ENCODE measurements at places on chromosomes 11 and 22.
A peak's percentile ranks its signal among the peaks of the same experiment; 100 is the strongest.

DNA sequence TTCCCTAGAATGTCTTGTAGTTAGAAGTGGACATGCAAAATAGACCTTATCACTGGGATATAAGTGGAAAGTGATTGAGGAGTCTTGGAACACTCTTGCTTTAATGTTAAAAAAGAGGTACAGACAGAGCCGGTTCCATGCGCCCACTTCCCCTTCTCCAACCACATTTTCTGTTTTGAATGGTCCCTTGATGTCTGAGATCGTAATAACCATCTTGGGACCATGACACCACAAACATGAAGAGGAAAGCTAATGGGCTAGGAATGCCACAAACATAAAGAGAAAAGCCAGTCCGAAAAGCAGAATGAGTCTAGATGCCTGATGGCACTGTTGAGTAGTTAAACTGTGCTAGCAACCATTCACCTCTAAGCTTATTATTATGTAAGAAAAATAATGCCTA is 54.8 kb upstream of the SPON1 start:
- DNase-seq = no peak

- no peak for DNase-seq
These were observed 607 bp downstream of the MRPL11 start for GRCh38 chr11:66437979-66438503.

DNA sequence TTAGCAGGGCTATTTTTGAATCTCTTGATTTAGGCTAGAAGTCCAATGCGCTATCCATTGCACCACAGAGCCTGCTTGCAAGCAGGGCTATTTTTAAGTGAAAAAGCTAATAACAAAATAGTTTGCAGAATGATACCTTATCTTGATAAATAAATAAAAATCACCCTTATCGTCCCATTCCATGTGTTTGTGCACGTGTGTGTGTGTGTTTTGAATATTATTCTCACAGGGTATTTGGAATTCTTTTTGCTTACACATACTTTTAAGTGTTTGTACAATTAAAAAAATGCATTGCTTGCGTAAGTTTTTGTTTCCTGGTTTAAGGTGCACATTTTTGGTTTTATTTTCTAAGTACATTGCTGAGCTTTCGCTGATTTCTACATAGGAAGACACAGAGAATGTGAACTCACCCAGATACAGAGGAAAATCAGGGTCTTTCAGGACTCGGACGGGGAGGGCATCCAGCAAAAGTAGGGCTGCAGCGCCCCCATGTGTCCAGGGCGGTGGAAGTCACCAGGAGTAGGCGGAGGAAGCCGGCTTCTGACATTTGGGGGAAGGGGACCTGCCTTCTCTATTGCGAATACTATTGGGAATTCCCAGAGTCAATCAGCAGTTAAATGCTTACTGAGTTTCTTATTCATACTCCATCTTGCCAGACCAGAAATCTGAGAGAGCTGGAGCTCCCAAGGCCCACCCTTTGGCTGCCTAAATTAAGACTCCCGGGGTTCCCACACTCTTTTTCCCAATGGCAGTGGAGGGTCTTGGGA is 27.3 kb downstream of the SLC1A2 start:
- peak; percentile 59 for DNase-seq

DNA sequence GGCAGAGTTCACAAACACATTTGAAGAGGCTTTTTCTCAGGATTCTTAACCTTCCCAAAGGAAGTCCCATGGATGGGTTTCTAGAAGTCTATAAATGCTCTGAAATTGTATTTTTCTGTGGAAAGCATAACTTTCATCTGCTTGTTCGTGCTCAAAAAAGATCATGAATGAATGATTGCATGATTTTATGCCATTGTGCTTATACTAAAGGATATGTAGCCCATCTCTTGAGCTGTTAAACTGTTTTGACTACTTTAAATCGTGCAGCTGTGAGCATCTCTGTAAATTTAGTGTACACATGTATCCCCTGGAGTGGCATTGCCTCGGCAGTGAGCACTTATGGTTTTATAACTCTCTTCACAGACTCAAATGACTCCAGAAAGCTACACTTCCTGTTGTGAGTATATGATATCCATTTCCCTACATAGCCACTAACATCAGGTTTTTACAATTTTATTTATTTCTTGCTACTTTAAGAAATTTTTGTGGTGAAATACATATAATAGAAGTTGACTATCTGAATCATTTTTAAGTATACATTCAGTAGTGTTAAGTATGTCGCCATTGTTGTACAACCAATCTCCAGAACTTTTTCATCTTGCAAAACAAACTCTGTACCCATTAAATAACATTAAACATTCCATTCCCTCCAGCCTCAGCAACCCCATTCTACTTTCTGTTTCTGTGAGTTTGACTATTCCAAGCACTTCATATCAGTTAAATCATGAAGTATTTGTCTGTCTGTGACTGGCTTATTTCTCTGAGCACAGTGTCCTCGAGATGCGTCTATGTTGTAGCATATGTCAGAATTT is 8.0 kb downstream of the NEAT1 start:
- no peak for DNase-seq

DNA sequence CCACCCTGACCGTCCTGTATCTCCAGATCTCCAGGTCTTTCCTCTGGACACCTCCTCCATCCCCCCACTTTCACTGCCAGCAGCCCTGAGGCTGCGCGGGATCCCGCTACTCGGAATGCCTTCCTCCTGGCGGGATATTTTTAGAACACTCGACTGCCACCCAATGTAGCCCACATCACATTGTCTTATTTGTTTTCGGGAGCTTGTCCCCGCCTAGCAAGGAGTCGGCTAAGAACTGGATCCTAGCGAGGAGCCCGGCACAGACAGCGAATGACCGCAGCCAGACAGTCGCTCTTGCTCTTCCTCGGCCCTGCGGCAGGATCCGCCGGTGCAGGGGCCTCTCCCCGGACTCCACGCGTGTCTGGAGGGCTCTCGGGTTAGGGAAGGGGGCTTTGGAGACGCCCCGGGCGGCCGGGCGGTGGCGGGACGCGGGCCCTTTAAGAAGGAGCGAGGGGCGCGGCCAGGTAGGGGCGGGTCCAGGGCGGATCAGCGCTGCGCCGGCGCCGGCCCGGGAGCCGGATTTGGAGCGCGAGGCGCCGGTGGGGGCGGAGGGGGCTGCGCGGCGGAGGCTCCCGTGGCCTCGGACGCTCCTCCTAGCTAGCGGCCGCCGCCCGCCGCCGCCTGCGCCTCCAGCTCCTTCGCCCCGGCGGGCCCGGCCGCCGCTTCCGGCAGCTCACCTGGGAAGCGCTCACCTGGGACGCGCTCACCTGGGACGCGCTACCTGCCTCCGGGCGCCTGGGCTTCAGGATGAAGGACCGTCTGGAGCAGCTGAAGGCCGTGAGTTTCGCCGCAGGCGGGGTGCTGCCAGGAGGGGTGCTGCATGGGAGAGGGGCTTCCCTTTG is at the start of gene STX3:
TSS of gene STX3 (plus strand) at position 518 of the 842 bp plus-strand sequence. CDS start at position 748, 230 bp downstream.
- no peak for DNase-seq

GRCh38 chr22:21984793-21985192 is 2.2 kb upstream of the TOP3B start:
- DNase-seq = no peak

DNA sequence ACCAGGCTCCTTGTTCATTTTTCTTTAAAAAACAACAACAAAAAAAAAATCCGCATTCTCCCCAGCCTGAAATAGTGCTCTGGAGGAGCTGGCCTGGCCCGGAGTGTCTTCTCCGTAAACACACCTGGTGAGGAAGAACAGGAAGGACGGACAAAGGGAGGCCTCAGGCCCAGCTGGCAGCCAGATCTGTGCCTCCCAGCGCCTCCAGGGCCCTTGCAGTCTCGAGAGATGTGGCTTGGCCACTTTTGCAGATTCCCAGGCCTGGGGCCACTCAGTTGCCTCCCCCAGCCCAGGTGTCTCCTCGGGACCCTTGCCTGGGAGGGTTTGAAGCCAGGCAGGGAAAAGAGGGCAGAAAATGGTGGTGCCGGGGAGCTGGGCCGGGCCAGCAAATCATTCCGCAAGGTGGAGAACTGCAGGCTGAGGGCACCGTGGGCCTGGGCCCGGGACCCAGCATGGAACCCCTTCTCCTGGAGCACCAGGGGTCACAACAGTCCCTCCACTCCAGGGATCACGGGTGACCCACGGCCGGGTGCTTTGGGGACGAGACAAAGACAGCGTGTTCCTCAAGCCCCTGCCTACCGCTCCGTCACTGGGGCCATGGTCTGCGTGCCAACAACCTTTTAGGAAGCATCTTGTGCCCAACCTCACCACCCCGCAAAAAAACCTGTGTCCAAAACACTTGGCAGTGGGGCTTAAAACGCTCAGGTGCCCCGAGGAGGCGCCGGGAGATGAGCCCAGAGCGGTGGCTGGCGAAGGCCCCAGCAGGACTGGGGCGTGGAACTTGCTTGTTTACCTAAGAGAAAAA is 67.1 kb upstream of the WNT7B start:
- no peak for DNase-seq

DNA sequence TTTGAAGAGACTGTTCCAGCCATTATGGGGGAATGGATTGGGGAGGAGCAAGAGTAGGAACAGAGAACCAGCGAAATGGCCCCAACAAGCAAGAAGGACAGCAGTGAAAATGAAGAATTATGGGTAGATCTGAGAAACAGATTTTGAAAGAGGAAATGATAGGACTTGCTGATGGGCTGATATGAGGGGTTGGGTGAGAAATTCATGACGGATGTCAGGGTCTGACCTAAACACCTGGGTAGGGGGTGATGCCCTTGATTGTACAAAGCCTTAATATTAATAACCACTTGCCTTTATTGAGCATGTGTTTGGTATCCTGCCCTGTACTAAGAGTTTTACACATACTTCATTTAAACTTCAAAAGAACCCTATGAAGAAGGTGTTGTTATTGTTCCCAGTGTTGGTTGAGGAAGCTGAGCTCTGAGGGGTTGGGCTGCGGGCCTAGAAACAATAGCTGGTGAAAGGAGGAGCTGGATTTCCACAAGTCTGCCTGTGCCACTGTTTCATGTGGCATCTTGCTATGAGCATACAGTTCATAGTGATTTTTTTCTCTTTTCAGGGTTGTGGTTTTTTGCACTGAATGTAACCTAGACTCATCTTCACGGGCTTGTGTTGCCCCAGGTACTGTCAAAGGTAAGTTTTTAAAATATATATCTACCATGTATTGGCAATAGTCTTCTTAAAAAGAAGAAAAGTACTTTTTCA is 61.1 kb upstream of the TNRC6B start:
- DNase-seq = no peak

DNA sequence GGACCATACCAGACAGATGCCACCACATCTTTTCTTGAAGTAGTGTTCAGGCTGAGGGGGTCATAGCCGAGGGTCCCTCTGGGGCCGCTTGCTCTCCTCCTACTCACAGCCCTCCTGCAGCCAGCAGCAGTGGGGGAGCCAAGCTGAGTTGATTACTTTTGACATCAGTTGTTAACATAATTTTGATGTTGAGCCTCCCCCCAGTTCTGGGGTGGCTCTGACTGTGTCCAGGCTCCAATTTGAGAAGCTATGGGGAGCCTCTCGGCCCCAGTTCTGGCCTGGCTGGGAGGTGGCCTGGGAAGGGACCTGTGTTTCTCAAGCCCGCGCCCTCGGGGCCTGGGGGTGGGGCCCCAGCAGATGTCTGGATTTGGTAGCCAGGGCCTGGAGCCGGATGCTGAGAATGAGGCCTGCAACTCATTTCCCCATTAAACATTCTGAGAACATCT is 47.9 kb downstream of the KCNQ1OT1 start:
- no peak for DNase-seq

DNA sequence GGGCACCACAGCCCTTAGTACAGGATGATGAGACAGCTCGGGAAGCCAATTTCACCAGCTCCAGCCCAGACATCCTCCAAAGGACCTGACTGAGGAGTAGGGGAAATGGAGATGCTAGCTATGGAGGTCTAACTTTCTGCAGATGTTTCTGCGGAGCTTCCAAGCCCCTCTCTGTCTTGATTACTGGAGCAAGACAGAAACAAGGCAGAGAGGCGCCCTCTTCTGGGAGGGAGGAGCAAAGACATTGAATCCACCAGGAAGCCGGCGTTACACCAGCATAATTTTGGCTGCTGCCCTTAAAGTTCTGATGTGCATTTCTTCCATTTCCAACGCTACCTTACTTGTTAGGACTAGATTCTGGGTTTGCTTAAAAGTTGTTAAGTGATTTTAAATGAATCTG is 107.3 kb upstream of the HSD17B12 start:
- DNase-seq = no peak

DNA sequence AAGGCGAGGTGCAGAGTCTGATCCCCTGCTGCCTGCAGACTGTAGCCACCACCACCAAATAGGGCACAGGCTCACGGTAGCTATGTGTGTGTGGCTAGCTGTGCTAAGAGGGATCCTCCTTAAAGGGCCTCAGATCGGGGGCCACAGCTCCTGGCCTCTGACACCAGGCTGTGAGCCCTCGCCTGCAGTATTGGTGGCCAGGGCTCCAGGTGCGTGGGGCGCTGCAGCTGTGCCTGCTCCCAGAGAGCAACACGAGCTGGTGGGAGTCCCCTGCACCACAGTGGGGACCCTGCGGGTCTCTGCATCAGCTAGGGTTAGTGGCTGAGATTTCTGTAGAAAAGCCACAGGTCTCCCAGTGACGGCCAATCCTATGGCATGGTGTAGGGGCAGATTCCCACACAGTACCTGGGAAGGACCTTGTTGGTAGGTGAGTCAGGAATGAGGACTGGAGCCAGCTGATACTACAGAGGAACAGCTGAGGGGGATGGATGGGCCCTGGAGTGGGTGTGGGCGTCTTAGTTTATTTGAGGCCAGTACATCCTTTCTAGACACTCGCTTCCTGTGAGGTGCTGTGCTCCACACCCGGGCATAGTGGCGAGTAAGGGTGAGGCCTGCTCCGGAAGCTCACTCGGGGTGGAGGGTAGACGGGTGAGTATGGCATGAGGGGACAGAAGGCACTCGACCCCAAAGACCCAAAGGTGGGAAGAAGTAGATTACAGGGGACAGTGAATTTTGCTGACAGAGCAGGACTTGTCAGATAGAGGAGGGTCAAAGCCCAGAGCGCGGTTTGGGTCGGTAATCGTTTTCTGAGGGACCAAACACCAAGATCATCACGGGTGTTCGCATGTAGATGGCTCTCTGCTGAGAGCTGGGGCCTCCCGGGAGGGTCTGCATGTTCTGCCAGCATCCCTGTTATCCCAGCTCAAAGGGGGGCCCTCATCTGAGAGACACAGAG is 212.5 kb downstream of the TBC1D22A start:
- DNase-seq = no peak

GRCh38 chr11:105227363-105227762 is 87.8 kb upstream of the CARD18 start:
- no peak for DNase-seq

DNA sequence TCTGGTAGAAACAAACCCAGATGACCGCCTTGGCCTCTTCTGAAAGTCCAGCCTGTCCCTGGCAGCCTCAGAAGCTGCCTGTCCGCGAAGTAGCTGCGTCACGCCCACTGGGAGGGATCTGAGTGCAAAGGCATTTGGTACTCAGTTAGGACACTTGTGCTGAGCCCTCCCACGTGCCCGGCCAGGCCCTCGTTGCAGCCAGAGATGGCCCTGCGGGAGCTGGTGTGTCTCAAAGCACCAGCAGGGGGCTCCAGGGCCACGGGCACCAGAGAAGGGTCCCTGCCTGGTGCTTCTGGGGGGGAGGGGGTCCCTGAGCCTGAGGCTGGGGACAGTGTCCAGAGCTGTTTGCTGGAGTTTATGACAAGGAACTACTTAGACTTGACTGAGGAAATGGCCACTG is 5.8 kb downstream of the SELENOO start:
- no peak for DNase-seq

Data from substantia nigra (tissue), 51 donors.